ENCODE measurements at places on chromosomes 3 and 15.

- no peak for DNase-seq
Observed at GRCh38 chr3:143648218-143648617, 200.1 kb downstream of the SLC9A9 start.

DNA sequence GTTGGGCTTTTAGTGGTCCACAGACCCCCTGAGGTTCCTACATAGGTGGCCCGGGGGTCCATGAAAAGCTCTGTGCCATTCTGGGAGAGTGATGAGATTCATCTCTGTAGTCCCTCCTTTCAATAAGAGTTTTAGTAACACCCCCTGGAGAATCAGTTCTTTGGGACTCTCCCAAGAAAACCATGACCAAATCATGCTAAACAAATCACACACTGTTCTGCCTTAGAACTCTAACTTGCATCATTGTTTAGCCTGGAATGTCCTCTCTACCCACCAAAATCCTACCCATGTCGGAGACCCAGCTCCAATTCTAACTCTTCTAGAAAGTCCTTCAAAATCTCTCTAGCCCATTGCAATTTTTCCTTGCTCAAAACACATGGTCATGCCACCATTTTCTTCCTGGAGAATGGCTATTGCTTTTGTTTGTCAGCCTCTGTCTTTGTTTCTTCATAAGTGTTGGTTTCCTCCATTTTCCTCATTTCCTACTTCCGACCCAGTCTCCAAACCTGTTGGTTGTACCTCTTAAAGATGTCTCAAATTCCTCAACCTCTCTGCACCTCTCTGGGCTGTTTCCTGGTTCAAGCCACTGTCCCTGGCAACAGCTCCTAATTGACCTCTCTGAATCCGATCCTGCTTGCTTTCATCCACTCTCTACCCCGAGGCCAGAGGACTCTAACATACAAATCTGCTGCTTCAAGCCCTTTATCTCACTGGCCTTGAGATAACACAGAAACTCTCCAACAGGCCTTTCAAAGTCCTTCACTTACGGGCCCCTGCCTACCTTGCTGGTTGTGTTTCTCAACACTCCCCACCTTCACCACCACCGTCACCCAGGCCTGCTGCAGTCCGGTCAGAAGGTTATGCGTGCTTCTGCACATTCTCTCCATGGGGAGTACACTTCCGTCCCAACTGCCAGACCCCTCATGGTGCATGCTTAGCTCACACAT lies 23.7 kb downstream of the CYP19A1 start:
- DNase-seq: no peak

GRCh38 chr15:78140292-78140691 lies 8.9 kb upstream of the IDH3A start:
- no peak for DNase-seq

GRCh38 chr3:127420829-127421228 lies 133.0 kb upstream of the PRR20G start:
- no peak for DNase-seq

GRCh38 chr3:82493858-82494257 lies 732.4 kb upstream of the GBE1 start:
- DNase-seq: no peak

- no peak for DNase-seq
Observed at GRCh38 chr3:184337399-184337714, at the start of gene FAM131A. TSS of gene FAM131A (plus strand) at chr3:184337600. CDS start at chr3:184337631, 31 bp downstream.

GRCh38 chr15:57152666-57153539 lies 223.4 kb upstream of the CGNL1 start:
- no peak for DNase-seq

DNA sequence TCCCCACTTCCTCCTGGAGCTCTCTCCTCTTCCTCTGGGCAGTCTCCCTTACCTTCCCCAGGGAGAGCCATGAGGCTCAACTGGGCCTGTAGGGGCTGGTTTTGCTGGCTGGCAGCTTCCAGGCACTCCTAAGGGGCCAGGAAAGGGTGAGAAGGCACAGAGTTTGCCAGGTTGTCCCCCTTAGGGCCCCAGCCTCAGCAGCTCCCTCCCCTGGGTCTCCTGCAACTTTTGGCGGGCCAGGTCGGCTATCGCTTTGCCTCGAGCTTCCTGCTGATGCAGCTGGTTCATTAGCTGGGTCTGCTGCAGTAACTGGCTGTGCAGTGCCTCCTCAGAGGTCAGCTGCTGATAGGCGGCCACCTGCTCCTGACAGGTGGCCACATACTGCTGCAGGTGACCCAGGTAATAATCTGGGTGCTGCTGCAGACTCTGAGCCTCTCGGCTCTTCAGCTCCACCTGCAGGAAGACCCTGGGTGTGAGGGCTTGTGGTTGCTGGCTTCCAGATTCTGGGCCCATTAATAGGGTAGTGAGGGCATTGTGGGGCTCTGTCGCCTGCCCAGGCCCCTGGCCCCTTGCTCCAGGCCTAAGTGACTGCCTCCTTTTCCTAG lies 29.7 kb upstream of the OR4F6 start:
- DNase-seq: no peak

DNA sequence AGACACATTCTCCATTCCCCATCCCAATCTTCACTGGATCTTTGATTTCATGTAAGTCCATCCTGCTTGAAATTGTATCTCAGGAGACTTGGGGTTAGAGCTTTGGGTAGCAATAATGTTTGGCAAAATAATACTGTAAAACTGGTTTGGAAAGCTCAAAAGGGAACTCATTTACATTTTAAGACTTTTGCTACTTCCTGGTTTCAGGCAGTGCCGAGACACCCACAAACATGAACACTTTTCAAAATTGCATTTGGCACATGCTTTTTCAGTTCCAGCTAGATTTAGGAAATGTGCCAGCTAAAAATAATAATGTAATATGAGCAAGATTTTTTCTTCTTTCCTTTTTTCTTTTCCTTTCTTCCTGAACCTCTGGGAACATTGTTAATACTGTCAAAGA lies 145.7 kb upstream of the CBLB start:
- no peak for DNase-seq

DNA sequence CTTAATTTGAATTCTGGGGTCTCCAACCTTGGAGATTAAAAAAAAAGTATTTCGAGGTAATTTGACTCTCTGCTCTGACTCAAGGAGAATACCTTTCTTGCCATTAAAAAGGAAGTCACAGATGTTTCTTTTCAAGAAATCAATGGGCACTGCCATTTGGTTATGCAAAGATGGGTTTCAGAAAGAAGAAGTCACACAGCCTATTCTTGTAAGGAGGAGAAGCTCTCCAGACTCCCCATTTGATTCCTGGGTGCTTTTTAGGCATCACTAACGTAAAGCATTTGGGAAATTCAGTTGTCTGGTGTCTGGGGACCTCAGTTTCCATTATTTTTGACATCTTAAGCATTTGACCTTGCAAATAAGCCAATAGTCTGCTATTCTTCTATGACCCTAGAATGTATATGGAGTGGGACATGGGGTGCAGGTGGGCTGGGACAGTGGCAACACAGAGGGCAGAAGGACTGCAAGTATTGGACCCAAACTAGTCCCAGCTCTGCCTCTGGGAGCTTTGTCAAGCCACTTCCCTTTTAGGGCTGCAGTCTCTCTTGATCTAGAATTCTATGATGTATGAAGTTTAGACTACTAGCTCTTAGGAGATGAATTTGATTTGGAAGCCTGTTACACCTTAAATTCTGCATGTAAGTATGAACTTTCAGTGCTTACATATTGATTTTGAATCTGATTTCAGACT lies 27.8 kb downstream of the IL5RA start:
- DNase-seq: no peak

- no peak for DNase-seq
Observed at GRCh38 chr15:62785881-62786828, 256.4 kb upstream of the TPM1 start.

DNA sequence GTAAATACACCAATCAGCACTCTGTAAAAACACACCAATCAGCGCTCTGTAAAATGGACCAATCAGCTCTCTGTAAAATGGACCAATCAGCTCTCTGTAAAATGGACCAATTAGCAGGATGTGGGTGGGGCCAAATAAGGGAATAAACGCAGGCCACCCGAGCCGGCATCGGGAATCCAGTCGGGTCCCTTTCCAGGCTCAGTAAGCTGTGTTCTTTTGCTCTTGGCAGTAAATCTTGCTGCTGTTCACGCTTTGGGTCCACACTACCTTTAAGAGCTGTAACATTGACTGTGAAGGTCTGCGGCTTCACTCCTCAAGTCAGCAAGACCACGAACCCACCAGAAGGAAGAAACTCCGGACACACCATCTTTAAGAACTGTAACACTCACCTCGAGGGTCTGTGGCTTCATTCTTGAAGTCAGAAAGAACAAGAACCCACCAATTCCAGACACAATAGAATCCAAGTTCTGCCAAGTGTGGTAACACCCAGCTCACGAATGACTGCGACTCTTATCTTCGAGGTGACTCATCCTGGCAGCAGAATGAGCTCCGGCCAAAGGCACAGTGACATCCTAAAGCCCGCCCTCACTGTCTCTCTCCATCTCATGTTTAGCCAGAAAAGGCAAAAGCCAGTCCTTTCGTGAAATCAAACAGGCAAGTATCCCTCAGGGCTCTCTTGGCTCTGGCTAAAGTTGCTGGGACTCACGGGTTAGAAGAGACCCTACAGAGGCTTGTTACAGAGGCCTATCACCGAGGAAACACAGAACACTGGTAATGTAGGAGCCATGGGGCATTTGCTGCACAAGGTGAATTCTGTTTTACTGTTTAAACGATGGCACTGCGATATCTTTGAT lies 155.2 kb downstream of the FAM43A start:
- DNase-seq: no peak

DNA sequence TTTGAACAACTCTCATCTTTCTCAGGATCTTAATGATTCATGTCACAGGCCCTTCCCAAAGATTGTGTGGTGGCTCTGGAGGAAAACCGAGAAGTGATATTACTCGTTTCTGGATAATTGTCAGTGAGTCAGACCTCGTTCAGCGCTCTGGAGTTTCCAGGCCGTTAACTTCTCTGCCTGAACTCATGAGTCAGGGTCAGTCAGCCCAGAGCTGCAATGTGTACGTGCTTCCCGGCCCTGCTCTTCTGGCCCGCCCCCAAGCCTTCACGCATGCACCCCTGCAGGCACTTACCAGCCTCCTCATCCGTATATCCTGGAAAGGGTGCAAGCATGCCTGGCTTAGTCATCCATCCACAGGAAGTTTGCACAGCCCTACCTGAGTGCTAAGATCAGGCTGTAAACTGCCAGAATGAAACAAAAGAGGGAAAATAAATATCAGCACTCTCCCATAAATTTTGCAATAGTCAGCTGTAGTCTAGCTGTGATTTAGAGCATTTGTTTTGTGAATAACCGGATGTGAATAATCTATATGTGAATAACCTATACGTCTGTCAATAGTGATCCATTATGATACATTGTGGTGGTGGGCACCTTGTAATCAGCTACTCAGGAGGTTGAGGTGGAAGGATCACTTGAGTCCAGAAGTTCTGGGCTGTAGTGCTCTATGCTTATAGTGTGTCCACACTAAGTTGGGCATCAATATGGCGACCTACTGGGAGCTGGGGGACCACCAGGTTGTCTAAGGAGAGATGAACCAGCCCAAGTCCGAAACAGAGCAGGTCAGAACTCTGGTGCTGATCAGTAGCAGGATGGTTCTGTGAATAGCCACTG lies 35.3 kb upstream of the SEMA4B start:
- peak; percentile 96 for DNase-seq

- no peak for DNase-seq
Observed at GRCh38 chr3:26592451-26592850, 30.1 kb upstream of the LRRC3B start.

DNA sequence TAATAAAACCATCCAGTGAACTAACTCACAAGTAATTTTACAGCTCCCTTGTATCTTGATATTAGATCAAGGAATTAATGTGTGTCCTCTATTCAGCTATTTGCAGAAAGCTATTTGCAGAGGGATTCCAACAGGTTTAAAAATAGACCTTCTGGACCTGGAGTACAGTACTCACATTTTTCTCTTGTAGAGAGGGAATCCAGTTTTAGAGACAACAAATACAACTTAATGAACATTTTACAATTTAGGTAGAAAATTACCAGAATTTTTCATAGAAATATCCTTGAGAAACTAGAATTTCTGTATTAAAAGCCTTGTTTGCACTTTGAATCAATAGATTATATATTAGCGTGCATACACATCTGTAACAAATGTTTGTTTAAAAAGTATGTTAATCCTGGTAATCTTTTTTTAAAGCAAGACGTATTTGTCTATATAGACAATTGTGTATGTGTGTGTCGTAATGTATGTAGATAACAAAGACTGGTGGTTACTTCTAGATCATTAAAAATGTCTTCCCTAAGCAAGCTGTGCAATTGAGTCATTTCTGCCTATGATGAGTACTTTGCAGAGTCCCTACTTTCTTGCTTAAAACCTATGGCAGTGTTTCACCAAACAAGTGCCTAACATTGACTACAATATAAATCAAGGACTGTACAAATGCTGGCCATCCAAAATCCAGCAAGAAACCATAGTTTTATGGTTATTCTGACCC lies 57.9 kb downstream of the PPP2R3A start:
- no peak for DNase-seq

DNA sequence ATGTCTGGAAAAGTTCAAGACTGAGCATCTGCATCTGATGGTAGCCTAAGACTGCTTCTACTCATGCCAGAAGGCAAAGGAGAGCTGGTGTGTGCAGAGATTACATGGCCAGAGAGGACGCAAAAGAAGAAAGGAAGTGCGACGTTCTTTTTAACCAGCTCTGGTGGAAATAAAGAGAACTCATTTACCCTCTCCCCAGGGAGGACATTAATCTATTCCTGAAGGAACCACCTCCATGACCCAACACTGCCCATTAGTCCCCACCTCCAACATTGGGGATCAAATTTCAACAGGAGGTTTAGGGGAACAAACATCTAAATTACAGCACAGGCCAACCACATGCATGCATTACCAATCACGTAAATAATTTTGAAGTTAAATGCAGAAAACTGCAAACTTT lies 1.5 kb upstream of the NCK1 start:
- no peak for DNase-seq

Measured in amniotic stem cell (primary cell).